SJCRH30 (cell line): ENCODE measurements at places on chromosomes 5 and 9. TPM values are rescaled to one million over a fixed set of nuclear protein-coding genes. Genes with fewer than 3 reads are reported as not detected.

The GFI1B gene
- 0.13 and 0.53 TPM in 2 replicates for total RNA-seq

The TMEM215 gene
- not detected in 2 replicates for total RNA-seq

The AHRR gene
- 0.15 and 0.20 TPM in 2 replicates for total RNA-seq

The ACOT12 gene
- total RNA-seq: 0.14 TPM in 1 of 2 replicates, not detected in the other

The TTC23L gene
- not detected in 2 replicates for total RNA-seq

The HEMGN gene
- total RNA-seq: not detected in 2 replicates

The NTRK2 gene
- total RNA-seq: under 0.01 TPM in 1 of 2 replicates, not detected in the other

The STOML2 gene
- 147 and 148 TPM in 2 replicates for total RNA-seq

The TNC gene
- total RNA-seq: 181 and 189 TPM in 2 replicates

The TTC33 gene
- total RNA-seq: 28.7 and 35.3 TPM in 2 replicates

The SCGB3A2 gene
- total RNA-seq: not detected in 2 replicates

The SH3TC2 gene
- 11.8 and 14.1 TPM in 2 replicates for total RNA-seq

The PCDHGB6 gene
- 1.4 and 2.6 TPM in 2 replicates for total RNA-seq

The ROPN1L gene
- total RNA-seq: 0.14 TPM in 1 of 2 replicates, not detected in the other

The NRARP gene
- 0.89 and 1.0 TPM in 2 replicates for total RNA-seq

The PCDHB13 gene
- 3.0 and 3.2 TPM in 2 replicates for total RNA-seq

The MAPKAP1 gene
- total RNA-seq: 103 and 109 TPM in 2 replicates

The TSSK1B gene
- total RNA-seq: 0.08 TPM in 1 of 2 replicates, not detected in the other

The MOB3B gene
- 0.25 and 0.34 TPM in 2 replicates for total RNA-seq

The ZBTB6 gene
- total RNA-seq: 26.2 and 27.0 TPM in 2 replicates

The LIFR gene
- 27.4 and 30.6 TPM in 2 replicates for total RNA-seq

The CETN3 gene
- 50.1 and 57.0 TPM in 2 replicates for total RNA-seq

The CREBRF gene
- total RNA-seq: 3.1 and 4.5 TPM in 2 replicates

The SLC6A18 gene
- not detected in 2 replicates for total RNA-seq

The GMCL2 gene
- not detected in 2 replicates for total RNA-seq

The IGFBPL1 gene
- 42.3 and 44.1 TPM in 2 replicates for total RNA-seq
